ENCODE measurements at places on chromosomes 3 and 15.

DNA sequence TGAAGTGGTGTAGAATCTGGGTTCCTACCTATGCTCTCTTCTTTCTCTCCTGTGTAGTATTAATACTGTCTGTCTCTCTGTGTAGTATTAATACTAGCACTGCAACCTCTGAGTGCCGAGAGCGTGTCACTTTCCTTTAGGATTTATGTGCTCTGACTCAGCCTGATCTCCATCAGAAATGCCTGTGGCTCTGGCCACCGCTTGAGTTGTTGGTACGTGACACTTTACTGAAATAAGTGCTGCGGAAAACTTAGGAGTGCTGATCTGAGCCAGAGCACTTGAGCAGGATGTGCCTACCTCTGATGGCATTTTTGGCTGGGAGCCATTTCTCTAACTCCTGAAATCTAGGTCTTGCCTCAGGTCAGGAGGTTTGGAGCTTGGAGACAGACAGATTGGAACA, 807.4 kb downstream of the SQOR start:
- DNase-seq: no peak

GRCh38 chr15:49315391-49315823, 107.6 kb upstream of the FGF7 start:
- DNase-seq: peak; percentile 48

DNA sequence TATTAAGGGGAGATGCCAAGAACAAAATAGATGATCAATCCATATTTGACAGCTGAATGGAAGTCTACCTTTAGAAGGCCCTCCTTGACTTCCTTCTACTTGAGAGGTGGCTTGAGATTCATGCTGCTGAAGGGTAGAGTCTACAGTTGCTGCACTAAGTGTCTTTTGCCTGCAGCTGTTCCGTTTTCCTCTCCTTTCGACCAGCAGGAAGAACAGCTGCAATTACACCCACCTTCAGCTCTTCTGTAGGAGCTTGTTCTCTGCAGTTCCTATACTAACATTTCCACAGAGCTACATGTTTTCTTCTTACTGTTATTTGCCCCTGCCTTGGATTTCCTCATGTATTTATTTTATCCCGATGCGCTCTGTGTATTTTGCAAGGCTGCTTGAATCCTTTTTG, 79.1 kb downstream of the ARRDC4 start:
- no peak for DNase-seq

DNA sequence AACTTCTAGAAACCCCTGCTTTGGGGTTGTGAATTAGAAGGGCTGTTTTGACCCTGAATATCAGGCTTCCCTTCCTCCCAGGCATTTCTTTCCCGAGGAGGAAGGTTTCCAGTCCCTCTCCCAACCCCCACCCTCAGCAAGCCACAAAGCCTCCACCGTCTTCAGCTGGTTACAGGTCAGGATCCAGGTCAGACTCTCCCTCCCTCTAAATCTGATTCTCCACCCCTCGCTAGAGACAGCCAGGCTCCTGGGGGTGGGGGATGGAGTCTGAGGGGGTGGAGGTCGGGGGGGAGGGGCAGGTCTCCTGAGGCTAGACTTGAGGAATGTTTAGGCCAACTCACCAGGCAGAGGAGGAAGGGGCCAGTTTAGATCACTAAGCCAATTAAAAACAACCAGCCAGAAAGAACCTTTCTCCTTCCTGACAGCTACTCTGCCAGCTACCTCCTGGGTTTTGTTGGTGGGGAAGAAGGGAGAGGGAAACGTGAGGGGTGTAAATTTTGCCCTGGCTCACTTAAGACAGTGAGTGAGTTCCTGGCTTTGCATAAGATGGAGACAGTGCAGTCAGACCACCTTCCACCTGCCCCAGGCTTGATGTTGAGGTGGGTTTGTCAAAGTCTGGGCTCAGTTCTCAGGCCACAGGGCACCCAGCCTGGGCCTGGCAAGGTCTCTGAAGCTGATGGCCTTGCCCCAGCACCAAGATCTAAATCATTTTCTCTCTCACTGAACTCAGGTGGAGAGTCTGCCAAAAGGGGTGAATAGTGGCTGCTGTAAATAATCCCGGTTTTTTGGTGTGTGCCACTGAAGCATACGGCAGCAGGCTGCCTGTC, 19.5 kb downstream of the BMF start:
- DNase-seq: no peak

- DNase-seq: no peak
Measured at GRCh38 chr3:183158551-183159006, 4.0 kb downstream of the LAMP3 start.

DNA sequence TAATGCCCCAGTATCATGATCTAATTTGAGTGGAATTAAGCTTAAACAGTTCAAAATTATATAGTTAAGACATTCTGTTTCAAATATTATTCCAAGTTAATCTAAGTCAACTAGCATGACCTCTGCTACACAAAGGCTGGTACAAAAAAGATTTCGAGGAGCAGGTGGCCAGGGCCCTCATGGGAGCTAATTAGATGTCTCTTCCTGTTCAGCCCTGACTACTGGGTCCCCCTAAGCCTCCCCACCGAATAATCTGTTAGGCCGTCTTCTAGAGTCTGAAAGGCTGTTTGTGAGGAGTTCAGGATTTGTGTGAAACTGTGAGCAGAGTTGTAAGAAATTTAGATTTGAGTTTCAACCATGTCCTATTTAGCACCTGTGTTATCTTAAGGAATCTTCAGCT, 75.4 kb downstream of the PPM1L start:
- no peak for DNase-seq

GRCh38 chr15:70348581-70349344, 251.0 kb upstream of the TLE3 start:
- peak; percentile 25 for DNase-seq

DNA sequence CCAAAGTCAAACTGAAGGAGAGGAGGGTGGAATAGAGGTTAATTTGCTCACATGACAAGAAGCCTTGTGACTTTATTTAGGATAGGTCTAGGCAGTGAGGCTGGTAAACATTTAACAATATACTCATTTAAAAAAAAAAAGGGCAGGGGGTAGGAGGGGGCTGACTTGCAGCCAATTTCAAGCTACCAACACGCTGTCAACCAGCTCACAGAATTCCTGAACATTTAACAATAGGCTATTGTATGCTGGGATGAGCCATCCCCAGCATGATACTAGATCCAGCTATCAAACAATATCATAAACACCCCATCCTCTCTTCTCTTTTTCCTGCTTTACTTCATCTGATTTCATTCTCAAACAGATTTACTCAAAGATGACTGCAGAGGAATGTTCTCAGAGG, 1096.3 kb upstream of the CFAP20DC start:
- no peak for DNase-seq
